ENCODE measurements at places on chromosomes 1 and 21. TPM values are rescaled to one million over a fixed set of nuclear protein-coding genes. Genes with fewer than 3 reads are reported as not detected.

The PLXNA2 gene
- 77.4 TPM for total RNA-seq

The KIF21B gene
- 40.4 TPM for total RNA-seq

The FOXD3 gene
- total RNA-seq = 0.68 TPM

The TRIM46 gene
- total RNA-seq = not detected

The BLACAT1 gene
- total RNA-seq = not detected

The RUNX3 gene
- total RNA-seq = 3.3 TPM

The FPGT gene
- total RNA-seq = 10.8 TPM

The CYP4B1 gene
- total RNA-seq = 2.4 TPM

The TNFSF4 gene
- total RNA-seq = 1.5 TPM

The OXCT2 gene
- total RNA-seq = 0.40 TPM

The TAS1R1 gene
- total RNA-seq = not detected

The KRTAP13-2 gene
- total RNA-seq = 2.7 TPM

The AUNIP gene
- 0.41 TPM for total RNA-seq

The TRPM2 gene
- 2.3 TPM for total RNA-seq

The LEPROT gene
- total RNA-seq = 69.4 TPM

The CTSE gene
- total RNA-seq = 3.2 TPM

The NBPF4 gene
- total RNA-seq = not detected

The RXRG gene
- total RNA-seq = not detected

The OR10J1 gene
- not detected for total RNA-seq

The CRYAA gene
- not detected for total RNA-seq

The ERICH3 gene
- 6.4 TPM for total RNA-seq

The JMJD4 gene
- total RNA-seq = 52.7 TPM

The EPHA8 gene
- total RNA-seq = not detected

Measured in transverse colon (tissue), 4 donors.